ENCODE measurements at places on chromosomes 2 and 18.

DNA sequence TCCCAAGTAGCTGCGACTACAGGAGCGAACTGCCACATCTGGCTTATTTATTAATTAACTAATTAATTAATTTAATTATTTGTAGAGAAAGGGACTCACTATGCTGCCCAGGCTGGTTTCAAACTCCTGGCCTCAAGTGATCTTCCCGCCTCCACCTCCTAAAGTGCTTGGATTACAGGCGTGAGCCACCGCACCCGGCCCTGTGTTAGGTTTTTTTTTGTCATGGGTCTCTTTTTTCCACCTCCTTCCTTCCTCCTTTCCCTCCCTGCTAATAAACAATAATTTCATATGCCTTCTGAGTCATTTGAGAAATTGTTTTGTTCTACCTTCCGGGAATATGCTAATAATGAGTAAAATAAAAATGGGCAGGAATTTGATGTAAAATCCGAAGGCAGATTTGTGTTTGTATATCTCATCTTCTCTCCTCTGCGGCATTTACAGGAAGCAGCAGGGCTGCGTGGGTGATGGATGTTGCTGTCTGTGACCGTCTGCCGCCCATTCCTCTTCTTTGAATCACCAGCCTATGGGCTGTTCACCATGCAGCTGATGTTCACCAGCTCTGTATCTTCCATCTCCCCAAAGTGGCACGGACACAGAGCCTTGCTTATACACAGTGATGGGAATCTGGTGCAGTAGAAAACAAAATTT, 89.9 kb downstream of the ACSL3 start:
- peak; percentile 56 for DNase-seq

GRCh38 chr2:8598295-8599165, 83.3 kb upstream of the ID2 start:
- peak; percentile 96 for DNase-seq

DNA sequence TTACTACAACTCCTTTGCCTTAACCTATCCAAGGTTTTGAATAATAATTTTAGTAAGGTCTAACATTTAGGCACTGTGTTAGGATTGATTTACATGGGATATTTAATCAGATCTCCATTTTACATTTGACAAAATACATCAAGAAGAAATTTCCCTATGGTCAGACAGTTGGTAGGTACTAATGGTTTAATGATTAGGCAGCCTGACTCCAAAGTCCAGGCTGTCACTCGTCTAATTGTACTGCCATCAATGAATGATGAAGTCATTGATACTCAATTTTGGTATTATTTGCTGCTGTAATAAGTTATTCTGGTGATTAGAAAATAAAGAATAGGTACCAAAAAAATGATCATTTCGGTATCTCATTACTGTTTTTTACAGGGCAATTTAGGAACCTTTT, 14.1 kb downstream of the BBS5 start:
- DNase-seq: no peak

DNA sequence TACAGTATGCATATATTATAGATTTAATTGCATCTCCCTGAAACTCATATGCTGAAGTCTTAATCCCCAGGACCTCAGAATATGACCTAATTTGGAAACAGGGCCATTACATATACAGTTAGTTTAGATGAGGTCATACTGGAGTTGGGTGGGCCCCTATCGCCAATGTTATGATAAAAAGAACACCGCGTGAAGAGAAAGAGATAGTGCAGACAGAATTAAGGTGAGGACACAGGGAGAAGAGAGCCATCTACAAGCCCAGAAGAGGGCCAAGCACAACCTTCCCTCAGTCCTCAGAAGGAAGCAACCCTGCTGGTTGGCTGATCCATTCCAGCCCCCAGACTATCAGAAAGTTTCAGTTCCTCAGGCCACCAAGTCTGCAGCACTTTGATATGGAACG, 311.9 kb upstream of the RAB6C start:
- DNase-seq: no peak

DNA sequence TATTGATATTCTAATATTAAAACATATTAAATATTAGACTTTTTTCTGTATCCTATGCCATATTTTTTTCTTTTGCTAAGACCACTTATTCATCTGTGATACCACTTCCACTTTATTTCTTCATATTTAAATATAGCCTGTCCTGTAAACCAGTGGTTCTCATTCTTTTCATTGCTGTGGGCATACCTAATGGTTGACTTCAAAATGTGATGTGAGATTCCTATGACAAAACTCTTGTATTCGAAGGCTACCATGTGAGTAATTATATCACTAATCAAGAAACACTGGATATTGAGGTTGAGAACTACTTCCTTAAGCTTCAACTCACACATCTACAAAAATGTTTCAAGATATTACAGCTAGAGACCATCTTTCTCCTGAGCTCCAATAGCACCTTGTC, 3.6 kb downstream of the SCRN3 start:
- no peak for DNase-seq
